Suprapubic skin (tissue), 4 donors: ENCODE measurements at places on chromosomes 12 and 14. TPM values are rescaled to one million over a fixed set of nuclear protein-coding genes. Genes with fewer than 3 reads are reported as not detected.

GRCh38 chr14:81388336-81388735, 11.8 kb downstream of the STON2 start:
- no peaks in the 10 kb centered on the region for H3K27me3 ChIP-seq
- H3K27ac ChIP-seq = no peak overlapping the region
- H3K36me3 ChIP-seq = no peaks in the 10 kb centered on the region
- H3K4me3 ChIP-seq = no peak overlapping the region
- no peak for DNase-seq
- peaks cover 7% of the 10 kb centered on the region for H3K4me1 ChIP-seq

DNA sequence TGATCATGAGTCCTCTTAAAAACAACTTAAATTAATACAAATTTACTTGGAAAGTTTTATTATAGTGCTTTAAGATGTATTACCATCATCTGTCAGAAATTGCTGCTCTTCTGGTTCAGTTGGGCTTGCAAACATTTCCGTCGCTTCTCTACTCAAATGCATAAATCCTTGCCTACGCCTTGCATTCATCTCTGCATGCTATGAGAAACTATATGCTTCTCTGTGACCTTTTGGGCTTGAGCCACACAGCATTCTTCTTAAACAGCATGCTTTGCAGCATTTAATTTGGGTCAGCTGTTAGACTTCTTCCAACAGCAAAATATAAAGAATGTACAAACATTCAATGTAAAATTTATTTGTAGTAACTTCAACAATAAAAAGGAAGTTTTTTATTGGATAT, 305.7 kb upstream of the FLRT2 start:
- H3K27ac ChIP-seq = no peak overlapping the region
- DNase-seq = no peak

GRCh38 chr14:70188659-70189455, at the start of gene SLC8A3:
Gene SLC8A3 (minus strand): TSS chr14:70188951. CDS start chr14:70168422, 20,529 bp downstream.
- no peak for DNase-seq
- H3K36me3 ChIP-seq = no peaks in the 10 kb centered on the region
- H3K4me1 ChIP-seq = peaks cover 30% of the 10 kb centered on the region
- peak within 1 kb of the TSS; percentile 60 for H3K4me3 ChIP-seq

- DNase-seq = no peak
- H3K27ac ChIP-seq = no peak overlapping the region
- no peaks in the 10 kb centered on the region for H3K27me3 ChIP-seq
- H3K4me3 ChIP-seq = no peak overlapping the region
- H3K36me3 ChIP-seq = no peaks in the 10 kb centered on the region
- H3K4me1 ChIP-seq = no peaks in the 10 kb centered on the region
Measured at GRCh38 chr12:80195074-80195726, 95.9 kb downstream of the OTOGL start.

DNA sequence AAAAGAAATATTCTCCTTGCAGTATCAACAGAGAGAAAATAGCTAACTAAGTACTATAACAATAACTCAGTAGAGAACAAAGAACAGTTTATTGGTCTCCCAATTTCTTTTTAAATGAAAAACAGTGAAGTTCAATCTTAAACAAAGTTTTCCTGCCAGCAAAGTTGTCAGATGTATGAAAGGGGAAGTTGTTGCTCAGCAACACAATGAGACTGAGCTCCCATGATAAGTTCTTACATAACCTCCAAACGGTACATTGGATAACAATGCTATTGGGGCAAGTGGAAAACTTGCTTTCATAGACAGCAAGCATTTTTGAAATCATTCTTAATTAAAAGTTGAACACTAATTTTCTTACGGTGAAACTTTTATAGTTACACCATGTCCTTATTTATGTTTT, 94.9 kb downstream of the ALG10B start:
- H3K27me3 ChIP-seq = no peaks in the 10 kb centered on the region
- H3K36me3 ChIP-seq = no peaks in the 10 kb centered on the region
- H3K4me1 ChIP-seq = no peaks in the 10 kb centered on the region

- DNase-seq = no peak
- H3K27ac ChIP-seq = no peak overlapping the region
- H3K4me1 ChIP-seq = no peaks in the 10 kb centered on the region
- no peak overlapping the region for H3K4me3 ChIP-seq
- H3K36me3 ChIP-seq = peaks cover 70% of the 10 kb centered on the region
Measured at GRCh38 chr12:21453312-21453852, 15.9 kb downstream of the PYROXD1 start.

GRCh38 chr12:47190271-47190750, 110.6 kb upstream of the AMIGO2 start:
- H3K27me3 ChIP-seq = no peaks in the 10 kb centered on the region
- H3K4me1 ChIP-seq = no peaks in the 10 kb centered on the region
- no peaks in the 10 kb centered on the region for H3K36me3 ChIP-seq
- no peak overlapping the region for H3K4me3 ChIP-seq
- DNase-seq = no peak

- H3K27ac ChIP-seq = no peak overlapping the region
- DNase-seq = no peak
- no peaks in the 10 kb centered on the region for H3K36me3 ChIP-seq
- no peaks in the 10 kb centered on the region for H3K27me3 ChIP-seq
Measured at GRCh38 chr14:53401646-53402045, 248.5 kb upstream of the DDHD1 start.

GRCh38 chr12:79023261-79023660, 158.7 kb downstream of the SYT1 start:
- H3K27ac ChIP-seq = no peak overlapping the region
- H3K36me3 ChIP-seq = no peaks in the 10 kb centered on the region
- H3K27me3 ChIP-seq = no peaks in the 10 kb centered on the region
- no peaks in the 10 kb centered on the region for H3K4me1 ChIP-seq
- DNase-seq = no peak
- no peak overlapping the region for H3K4me3 ChIP-seq

GRCh38 chr12:32285489-32285888, 113.9 kb upstream of the FGD4 start:
- no peak overlapping the region for H3K4me3 ChIP-seq
- no peak for DNase-seq
- H3K36me3 ChIP-seq = no peaks in the 10 kb centered on the region
- peaks cover 2% of the 10 kb centered on the region for H3K4me1 ChIP-seq
- no peak overlapping the region for H3K27ac ChIP-seq

GRCh38 chr12:91422811-91423692, 240.4 kb upstream of the DCN start:
- no peak overlapping the region for H3K27ac ChIP-seq
- DNase-seq = no peak
- no peaks in the 10 kb centered on the region for H3K27me3 ChIP-seq
- no peaks in the 10 kb centered on the region for H3K36me3 ChIP-seq
- peaks cover 17% of the 10 kb centered on the region for H3K4me1 ChIP-seq

DNA sequence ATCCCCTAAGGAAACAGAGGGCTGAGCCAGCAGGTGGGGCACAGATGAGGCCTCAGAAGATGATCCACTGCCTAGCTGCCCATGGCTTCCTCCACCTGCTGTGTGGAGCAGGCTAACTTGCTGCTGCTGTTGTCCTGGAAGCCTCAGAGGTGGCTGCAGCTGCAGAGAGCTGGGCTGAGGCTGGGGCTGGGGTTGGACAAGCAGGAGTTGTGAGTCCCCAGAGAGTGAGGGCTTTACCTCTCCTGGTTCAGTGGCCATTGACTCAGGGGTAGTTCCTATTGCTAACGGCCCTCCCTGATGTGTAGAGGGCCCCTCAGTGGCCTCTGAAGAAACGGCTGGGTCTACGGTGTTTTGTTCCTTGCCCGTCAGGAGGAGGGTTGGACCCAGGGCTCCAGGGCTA, 13.7 kb upstream of the PRKAG1 start:
- no peaks in the 10 kb centered on the region for H3K4me1 ChIP-seq
- DNase-seq = peak; percentile 56
- peaks cover 83% of the 10 kb centered on the region for H3K36me3 ChIP-seq

DNA sequence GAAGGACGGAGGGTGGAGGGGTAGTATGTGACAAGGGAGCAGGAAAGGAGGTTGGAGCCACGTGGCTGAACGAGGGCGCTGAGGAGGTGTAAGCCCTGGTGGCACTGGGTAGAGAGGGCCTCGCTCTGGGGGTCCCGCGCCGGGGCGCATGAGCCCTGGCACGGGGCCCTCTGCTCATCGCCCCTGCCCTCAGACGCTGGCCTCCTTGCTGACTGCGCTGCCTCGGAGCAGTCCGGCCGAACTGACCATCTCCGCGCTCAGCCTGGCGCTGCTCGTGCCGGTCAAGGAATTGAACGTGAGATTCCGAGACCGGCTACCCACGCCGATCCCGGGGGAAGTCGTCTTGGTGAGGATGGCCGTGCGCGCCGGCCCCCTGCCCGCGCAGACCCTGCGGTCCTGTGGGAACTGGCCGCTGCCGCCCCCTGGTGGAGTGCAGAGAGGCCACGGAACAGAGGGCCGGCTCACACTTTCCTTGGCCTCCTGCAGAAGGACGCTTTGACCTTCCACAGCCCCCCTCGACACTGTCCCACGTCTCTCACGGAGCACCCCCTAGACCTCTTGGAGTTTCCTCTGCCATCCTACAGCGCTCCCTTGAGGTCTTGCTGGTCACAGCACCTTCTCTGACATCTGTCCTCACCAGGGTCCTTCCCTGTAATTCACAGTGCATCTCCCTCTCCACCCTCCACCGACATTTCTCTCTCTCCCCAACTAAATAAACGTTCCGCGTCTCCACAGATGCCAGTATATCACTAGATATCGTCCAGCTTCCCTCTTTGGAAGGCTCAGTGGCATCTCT, 10.5 kb downstream of the ARHGEF25 start:
- no peak for DNase-seq
- peaks cover 23% of the 10 kb centered on the region for H3K4me1 ChIP-seq
- no peaks in the 10 kb centered on the region for H3K36me3 ChIP-seq
- peak overlapping the region; percentile 48 for H3K4me3 ChIP-seq
- H3K27me3 ChIP-seq = peaks cover 81% of the 10 kb centered on the region

DNA sequence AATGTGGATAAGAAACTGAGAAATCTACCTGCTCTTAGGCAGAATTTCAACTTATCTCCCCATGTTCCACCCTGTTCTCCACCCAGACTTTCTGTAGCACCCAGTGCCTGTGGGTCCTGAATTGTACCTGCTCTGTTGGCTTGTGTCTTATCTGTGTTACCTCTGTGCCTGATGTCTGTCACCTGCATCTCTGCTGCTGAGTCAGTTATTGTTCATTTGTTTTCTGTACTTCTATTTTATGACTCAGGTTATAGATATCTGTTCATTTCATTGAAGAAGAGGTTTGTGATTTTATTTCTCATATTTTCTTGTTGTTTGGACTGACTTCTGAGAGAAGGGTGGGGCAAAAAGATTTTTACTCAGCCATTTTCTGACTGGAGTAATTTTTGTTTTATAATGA, 11.7 kb downstream of the SOCS4 start:
- H3K27ac ChIP-seq = no peak overlapping the region
- peaks cover 34% of the 10 kb centered on the region for H3K36me3 ChIP-seq

GRCh38 chr14:37375566-37375965, 177.8 kb downstream of the MIPOL1 start:
- no peaks in the 10 kb centered on the region for H3K36me3 ChIP-seq
- no peak overlapping the region for H3K27ac ChIP-seq
- H3K27me3 ChIP-seq = no peaks in the 10 kb centered on the region
- no peak overlapping the region for H3K4me3 ChIP-seq
- no peaks in the 10 kb centered on the region for H3K4me1 ChIP-seq

DNA sequence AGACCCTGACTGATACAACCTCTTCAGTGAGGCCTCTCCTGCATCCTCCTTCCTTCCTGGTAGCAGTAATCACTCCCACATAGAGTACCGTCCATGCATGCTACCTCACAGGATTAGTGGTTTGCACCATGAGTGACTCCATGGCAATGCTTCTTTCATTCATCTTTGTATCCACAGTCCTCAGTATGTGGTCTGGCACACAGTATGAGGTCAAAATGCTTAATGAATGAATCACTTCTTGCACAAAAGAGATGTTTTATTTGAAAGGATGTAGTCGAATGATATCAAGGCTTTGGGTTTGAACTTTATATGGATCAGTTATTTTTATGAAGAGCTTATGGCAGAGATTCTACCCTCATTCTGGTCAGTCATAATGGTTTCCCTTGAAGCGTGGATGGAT, 42.2 kb downstream of the KCNA5 start:
- peaks cover 17% of the 10 kb centered on the region for H3K27me3 ChIP-seq
- H3K4me1 ChIP-seq = no peaks in the 10 kb centered on the region
- no peak for DNase-seq
- no peaks in the 10 kb centered on the region for H3K36me3 ChIP-seq

DNA sequence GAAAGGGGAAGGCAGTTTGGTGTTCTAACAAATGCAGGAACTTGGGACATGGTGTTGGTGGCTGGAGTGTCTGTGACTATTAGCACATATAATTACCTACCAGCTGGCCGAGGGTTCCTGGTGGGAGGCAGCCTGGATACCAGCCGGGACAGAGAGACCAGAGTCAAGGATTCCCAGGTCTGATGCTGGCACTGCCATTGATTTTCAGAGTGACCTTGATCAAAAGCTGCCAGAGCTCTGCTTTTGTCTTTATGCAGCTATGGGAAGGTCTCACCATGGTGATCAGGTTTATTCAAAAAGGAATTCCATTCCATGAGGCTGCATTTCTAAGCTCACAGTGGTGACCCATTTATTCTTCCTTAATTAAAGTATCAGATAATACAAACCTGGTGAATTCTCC, 101.0 kb upstream of the PWP1 start:
- H3K36me3 ChIP-seq = no peaks in the 10 kb centered on the region
- no peak overlapping the region for H3K4me3 ChIP-seq

DNA sequence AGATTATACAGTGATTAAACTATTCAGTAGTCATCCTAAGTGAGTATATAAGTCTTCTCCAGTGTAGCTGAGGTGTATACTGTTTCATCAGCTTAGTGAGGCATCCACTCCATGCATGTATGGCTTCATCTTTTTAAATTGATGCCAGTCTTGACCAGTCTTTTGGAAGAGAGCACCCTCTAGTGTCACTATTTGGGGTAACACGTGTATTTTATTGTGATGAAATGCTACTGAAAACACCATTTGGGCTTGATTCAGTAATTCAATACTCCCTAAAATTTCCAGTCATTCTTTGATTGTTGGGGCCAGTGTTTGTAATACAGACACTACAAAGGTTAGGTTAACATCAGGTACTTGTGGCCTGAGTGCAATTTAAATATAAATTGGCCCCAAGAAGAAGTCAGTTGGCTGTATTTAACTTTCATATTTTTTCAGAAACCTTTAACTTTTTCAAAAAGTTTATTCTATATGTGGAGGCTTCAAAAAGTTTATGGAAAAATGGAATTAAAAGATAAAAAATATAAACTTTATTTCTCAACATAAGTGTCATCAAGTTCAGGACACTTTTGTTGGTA, 35.3 kb downstream of the MIPOL1 start:
- DNase-seq = no peak
- no peaks in the 10 kb centered on the region for H3K36me3 ChIP-seq
- H3K27ac ChIP-seq = no peak overlapping the region
- no peaks in the 10 kb centered on the region for H3K4me1 ChIP-seq

Gene TAS2R50
- total RNA-seq = not detected

Gene EXD2
- 19.7 TPM for total RNA-seq

Gene HOXC12
- total RNA-seq = 3.7 TPM

Gene C12orf42
- total RNA-seq = not detected

Gene ZFHX2
- 1.4 TPM for total RNA-seq

Gene HRK
- total RNA-seq = not detected

Gene KCNK13
- 0.48 TPM for total RNA-seq

Gene CDC42BPB
- 108 TPM for total RNA-seq

Gene BORCS5
- total RNA-seq = 11.3 TPM

Gene CTSG
- 4.5 TPM for total RNA-seq

Gene SDS
- not detected for total RNA-seq
